Stomach (tissue), 19 donors: ENCODE measurements at places on chromosomes 5 and 9. TPM values are rescaled to one million over a fixed set of nuclear protein-coding genes. Genes with fewer than 3 reads are reported as not detected.

IRX2 gene
- total RNA-seq, result 63.8 TPM

PCDHGA8 gene
- total RNA-seq, result 4.2 TPM

SGCD gene
- 5.8 TPM for total RNA-seq

PCDHGB7 gene
- total RNA-seq, result 19.3 TPM

PTAR1 gene
- total RNA-seq, result 77.2 TPM

RGP1 gene
- 7.0 TPM for total RNA-seq

C7 gene
- total RNA-seq, result 167 TPM

GRCh38 chr5:74186356-74187315 lies 453.9 kb downstream of the ENC1 start:
- no peak for DNase-seq

GRCh38 chr5:139215107-139215975 lies 17.2 kb upstream of the SIL1 start:
- DNase-seq, result no peak

GRCh38 chr5:82628364-82628910 lies 350.3 kb upstream of the RPS23 start:
- no peak for DNase-seq

DNA sequence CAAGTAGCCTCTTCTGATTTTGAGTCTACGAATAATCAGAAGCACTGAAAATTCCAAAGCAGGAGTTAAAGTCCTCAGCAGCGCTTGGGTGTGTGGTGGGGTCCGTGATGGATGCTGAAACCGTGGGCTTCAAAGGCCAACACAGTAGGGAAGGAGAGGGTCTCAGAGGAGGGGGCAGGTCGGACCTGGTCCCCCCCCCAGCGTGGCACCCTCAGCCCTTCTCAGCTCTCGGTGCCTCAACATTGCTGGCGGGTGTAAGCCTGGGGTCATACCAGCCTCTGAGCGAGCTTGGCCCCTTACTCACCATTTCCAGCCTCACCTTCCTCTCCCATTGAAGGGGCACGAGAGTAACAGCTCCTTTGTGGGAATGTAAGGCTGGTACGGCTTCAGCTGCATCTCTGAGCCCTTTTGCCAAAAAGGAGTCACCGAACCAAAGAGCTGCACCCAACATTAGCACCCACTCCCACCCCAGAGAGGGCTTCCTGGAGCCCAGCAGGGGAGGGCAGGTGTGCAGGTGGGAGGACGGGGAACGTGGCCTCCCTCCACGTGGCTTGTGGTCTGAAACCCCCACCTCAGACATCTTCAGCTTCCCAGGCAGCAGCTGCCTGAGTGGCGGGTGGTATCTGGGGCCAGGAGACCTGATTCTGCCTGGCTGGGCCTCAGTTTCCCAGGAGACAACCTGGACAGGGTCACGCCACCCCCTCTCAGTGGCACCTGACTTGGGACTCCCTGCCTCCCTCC lies 6.7 kb upstream of the LCN1 start:
- peak; percentile 2 for DNase-seq

DNA sequence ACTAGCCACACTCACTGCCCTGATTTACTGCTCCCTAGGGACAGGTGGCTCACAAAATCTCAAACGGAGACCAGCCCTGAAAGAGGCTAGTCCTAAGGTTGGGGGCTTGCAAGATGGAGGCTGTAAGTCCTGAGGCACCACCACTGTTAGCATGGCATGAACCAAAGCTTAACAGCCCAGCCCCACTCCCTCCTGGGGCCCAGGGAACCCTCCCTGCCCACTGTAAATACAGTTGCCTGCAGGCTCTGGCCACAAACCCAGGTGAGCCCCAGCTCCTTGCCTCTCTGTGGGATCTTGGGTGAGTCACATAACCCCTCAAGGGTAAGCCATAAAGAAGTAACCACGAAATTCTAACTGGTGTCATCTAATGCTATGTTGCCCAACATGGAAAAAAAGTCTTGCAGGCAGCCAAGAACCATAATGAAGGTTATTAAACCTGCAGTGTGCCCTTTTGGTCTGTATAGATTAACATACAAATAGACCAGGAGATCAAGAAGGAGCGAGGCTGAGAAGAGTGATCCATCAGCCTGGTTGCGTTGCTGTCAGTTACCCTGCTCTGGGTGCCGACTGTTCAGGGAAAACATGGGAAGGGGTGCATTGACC lies 1.7 kb upstream of the POMT1 start:
- no peak for DNase-seq

GRCh38 chr5:104598285-104598684 lies 1035.7 kb upstream of the NUDT12 start:
- DNase-seq, result no peak

GRCh38 chr5:180598316-180598701 lies 7.0 kb upstream of the SCGB3A1 start:
- DNase-seq, result peak; percentile 2

GRCh38 chr5:54663866-54664265 lies 146.3 kb downstream of the SNX18 start:
- peak; percentile 48 for DNase-seq

DNA sequence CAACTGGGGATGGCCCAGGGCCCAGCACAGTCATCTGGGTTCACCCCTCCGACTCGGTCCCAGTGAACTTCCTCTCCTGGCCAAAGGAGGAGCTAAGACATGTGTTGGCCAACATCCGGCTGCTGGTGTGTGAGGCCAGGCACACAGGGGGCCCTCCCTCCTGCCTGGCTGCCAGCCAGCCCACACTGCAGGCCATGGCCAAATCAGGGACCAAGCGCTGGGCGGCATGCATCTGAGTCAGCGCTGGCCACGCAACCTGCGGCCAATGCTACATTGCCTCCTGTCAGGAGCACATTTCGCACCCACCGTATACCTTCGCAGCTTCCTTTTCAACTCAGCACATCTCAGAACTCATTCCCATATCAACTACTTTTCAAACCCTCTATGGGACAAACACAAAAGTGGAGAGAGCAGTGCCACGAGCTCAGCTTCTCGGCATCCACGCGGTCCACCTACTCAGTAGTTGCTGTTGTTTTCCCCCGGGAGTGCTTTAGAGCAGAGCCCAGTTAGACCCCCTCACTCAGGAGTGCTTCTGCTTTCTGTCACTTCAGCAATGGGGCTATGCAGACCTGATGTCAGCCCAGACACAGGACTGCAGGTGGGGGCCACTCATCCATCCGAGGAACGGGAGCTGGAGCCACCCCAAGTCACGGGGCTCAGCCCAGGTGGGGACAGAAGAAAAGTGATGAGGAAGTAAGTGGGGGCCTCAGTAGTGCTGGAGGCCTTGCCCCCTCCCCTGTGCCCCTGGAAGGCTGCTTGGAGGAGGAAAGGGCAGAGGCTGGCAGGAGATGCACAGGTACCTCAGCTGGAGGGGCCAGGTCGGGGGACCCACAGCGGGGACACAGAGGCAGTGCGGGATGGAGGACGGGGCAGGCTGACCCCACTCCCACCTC lies 13.9 kb downstream of the NINJ1 start:
- DNase-seq, result peak; percentile 96

DNA sequence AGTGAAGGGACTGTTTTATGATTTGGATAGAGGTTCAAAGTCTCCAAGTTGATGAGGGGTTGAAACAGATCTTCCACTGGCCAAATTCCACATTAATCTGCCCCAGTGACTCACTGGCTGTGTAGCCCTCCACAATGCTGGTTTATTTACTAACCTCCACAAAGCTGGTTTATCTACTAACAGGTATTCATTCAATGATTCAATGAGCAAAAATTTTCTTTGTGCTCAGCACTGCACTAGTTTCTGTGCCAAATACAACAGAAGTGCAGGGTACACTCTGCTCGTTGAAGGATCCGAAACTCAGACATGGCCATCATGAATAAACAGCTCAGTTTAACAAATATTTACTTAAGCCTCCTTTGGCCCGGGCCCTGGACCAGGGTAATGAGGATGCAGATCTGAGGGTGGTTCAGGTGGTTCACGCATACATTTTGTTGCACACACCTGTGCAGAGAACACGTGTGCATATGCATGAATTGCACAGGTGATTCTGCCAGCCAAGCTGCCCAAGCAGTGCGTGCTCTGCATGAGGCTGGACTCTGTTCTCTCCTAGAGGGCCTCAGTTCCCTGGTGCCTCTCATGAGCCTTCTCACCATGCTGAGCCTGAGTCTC lies 71.0 kb downstream of the SH3PXD2B start:
- DNase-seq, result peak; percentile 49
